ENCODE measurements at places on chromosomes 4 and X. TPM values are rescaled to one million over a fixed set of nuclear protein-coding genes. Genes with fewer than 3 reads are reported as not detected.

- no peaks in the 10 kb centered on the region for H3K36me3 ChIP-seq
- no peak overlapping the region for H3K4me3 ChIP-seq
- H3K27me3 ChIP-seq = no peaks in the 10 kb centered on the region
- H3K4me1 ChIP-seq = no peaks in the 10 kb centered on the region
- H3K27ac ChIP-seq = no peak overlapping the region
Measured at GRCh38 chrX:106894978-106895452, 8.1 kb downstream of the RIPPLY1 start.

GRCh38 chrX:56765811-56766553 is 36.9 kb downstream of the NBDY start:
- H3K36me3 ChIP-seq = peaks cover 14% of the 10 kb centered on the region
- no peak for DNase-seq
- no peak overlapping the region for H3K4me3 ChIP-seq
- H3K27ac ChIP-seq = peak overlapping the region; percentile 94

- H3K27ac ChIP-seq = no peak overlapping the region
- peaks cover 9% of the 10 kb centered on the region for H3K4me1 ChIP-seq
- H3K4me3 ChIP-seq = no peak overlapping the region
- no peak for DNase-seq
- no peaks in the 10 kb centered on the region for H3K27me3 ChIP-seq
Measured at GRCh38 chr4:39596971-39597370, 41.7 kb downstream of the SMIM14 start.

DNA sequence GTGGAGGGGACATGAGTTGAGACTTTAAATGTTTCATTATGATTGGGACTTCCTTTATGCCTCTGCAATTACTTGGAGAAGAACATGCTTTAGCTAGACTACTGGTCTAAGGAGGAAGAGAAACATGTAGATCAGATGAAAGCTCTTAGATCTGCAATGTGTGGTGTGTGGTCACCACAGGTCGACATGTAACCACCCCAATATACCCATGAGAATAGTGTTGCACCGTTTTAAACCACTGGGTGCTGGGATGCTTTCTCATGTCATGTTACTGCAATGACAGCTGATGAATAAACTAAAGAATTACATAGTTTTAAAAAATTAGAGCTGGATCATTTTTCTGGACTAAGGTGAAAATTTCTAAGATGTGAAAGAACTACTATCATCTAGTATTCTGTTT is 1039.7 kb downstream of the RAPGEF2 start:
- no peak for DNase-seq
- H3K4me1 ChIP-seq = no peaks in the 10 kb centered on the region

GRCh38 chr4:109276482-109277095 is 25.9 kb downstream of the COL25A1 start:
- no peaks in the 10 kb centered on the region for H3K36me3 ChIP-seq
- no peak overlapping the region for H3K4me3 ChIP-seq
- H3K27ac ChIP-seq = no peak overlapping the region

DNA sequence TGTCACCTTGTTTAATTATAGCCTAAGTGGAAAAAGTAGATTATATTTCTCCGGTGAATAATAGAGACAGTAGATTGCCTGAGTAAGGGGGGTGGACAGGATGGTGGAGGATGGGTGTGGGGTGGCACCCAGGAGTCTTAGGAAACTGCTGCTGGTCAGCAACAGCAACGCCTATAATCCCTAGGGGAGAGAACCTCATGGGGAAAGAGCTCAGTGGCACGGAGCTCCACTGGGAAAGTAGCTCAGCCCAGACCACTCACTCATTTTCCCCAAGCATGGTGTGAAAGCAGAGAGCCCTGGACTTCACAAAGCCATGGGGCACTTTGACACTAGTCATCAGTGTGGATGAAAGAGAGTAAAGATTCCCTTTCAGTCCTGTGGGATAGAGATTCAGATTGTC is 31.1 kb downstream of the METTL14 start:
- H3K36me3 ChIP-seq = peaks cover 31% of the 10 kb centered on the region
- H3K27me3 ChIP-seq = no peaks in the 10 kb centered on the region
- no peak overlapping the region for H3K4me3 ChIP-seq
- H3K4me1 ChIP-seq = peaks cover 5% of the 10 kb centered on the region
- no peak for DNase-seq

The CT45A5 gene
- total RNA-seq = 0.58 TPM

The STS gene
- 1.3 TPM for total RNA-seq

The TMPRSS11A gene
- not detected for total RNA-seq
